Skin of body (tissue), 3 donors: ENCODE measurements at places on chromosomes 16 and 17.

GRCh38 chr17:13650096-13650675, 48.5 kb upstream of the HS3ST3A1 start:
- no peak for DNase-seq

DNA sequence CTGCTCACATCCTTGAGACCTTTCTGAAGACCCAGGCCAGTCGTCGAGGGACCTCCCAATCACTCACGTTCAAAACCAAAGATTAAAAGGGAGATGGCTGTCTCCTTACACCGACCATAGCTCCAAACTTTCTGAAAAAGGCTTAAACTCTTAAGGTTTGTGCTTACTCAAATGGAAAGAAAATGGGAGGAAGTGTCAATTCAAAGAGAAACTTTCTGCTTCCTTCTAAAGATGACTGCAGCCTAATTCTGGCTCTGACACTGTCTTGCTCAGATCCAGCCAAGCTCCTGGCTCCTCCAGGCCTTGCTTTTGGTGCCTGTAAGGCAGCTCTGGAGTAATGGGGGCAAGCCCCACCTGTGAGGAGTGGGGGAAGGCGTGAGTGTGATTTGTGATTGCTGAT, 54.9 kb upstream of the WSB1 start:
- no peak for DNase-seq

DNA sequence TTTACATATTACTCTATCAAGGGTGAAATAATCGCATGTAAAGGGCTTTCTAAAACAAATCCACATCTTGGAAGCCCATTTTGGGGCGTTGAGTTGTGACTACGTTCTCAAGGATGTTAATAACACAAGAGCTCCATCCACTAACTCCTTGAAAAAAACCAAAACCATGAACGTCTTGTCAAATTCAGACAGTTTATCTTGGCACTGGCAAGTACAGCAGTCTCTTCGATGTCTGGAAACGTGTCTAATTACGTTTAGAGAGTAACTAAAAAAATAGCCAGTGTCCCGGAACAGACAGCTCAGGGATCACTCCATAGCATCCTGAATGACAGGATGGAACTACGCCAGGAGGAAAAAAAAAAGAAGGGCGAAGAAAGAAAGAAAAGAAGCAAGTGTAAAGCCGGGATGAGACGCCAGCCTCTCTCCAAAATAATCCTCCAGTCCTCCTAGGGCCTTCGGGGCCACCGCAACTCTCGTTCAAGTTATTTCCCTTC, 954 bp downstream of the MYO1D start:
- peak; percentile 28 for DNase-seq

DNA sequence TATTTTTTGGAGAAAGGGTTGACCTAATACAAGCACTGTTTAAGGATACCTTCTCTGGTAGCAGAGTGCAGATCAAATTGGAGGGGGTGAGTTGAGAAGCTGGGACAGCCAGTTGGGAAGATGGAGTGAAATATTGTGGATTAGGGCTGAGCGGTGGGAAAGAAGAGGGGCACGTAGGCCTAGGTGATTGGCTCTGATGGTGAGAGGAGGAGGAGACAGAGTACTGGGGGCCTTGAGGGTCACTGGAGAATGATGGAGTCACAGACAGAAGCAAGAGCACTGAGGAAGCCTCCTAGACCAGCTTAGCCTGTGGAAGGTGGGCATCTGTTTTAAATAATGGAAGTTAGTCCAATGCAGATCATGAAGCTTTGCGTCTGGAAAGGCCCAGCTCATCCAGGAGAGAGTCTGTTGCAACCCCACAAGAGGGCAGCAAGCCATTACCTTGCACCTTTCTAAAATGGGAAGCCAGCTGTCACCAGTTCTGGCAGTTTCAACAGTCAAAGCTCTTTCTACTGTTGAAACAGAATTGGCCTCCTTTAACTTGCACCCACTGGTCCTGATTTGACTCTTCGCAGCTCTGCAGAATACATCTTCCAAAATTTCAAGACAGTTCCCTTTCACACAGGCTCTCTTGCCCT, 11.8 kb downstream of the SLC9A5 start:
- DNase-seq: no peak

DNA sequence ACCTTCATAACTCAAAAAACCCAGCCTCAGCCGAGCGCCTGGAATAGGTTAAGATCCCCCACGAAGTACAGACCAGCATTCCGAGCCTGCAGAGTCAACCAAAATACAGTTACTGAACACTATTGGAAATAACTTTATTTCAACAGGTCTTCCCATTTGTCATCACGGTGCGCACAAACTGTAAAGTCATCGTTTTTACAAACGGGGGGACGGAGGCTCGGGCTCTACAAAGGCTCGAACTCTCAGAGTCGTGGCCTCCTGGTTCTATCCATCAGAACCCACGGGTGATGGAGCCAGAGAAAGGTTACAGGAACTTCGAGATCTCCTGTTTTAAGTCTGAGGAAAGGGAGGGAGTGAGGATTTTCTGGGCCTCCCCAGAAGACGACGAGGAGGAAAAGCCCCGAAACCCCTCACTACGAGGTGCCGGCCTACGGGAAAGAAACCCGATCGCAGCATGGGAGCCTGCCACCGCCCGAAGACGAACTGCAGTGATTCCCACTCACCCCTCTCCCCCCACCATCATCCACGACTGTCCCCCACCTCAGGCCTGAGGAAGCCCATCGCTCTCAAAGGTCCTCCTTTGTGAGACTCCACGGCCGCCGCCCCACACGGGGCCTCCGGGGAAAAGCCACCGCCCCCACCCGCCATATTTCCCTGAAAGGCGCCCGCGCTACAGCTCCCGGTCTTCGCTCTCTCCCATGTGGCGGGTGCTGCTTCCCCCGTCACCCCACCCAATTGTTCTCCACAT, 917 bp downstream of the YWHAE start:
- no peak for DNase-seq

DNA sequence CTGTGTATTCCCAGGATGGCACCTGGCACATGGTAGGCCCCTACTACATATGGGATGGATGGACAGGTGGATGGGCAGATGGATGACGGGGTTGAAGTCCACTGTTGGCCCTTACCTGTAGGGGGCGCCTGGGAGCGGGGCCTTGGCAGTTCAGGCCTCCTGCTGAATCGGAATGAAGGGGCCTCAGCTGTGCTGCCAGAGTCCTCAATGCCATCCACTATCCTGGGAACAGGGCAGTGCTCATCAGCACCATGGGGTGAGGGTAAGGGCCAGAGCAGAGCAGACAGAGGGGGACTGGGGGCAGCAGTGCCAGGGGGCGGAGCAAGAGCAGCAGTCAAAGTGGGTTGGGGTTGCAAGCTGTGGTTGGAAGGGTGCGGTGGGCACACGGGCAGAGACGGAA, 8.3 kb upstream of the RAB5C start:
- DNase-seq: no peak

GRCh38 chr17:40916366-40916765, 21.1 kb downstream of the KRT23 start:
- DNase-seq: no peak

DNA sequence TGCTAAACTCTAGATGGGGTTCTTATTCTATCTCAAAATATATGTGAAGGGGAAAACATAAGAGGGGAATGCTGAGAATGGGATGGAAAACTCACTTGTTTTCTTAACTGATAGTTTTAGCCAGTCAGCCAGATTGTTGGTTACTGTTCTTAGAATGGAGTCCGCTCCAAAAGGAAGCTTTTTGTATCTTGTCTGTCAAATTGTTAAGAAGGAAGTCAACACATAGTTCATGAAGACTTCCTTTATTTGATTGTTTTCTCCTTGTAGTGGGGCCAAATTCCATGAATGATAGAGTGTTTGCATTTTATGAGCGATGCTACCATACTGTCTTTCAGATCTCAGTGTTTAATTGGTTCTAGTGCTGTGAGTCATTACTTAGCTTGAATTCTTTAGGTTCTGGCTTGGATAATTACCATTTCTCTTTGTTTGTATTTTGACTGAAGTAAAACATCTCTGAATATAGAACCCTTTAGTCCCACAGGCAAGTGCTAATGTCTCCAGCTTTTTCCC, 98.3 kb upstream of the GOT2 start:
- DNase-seq: no peak

DNA sequence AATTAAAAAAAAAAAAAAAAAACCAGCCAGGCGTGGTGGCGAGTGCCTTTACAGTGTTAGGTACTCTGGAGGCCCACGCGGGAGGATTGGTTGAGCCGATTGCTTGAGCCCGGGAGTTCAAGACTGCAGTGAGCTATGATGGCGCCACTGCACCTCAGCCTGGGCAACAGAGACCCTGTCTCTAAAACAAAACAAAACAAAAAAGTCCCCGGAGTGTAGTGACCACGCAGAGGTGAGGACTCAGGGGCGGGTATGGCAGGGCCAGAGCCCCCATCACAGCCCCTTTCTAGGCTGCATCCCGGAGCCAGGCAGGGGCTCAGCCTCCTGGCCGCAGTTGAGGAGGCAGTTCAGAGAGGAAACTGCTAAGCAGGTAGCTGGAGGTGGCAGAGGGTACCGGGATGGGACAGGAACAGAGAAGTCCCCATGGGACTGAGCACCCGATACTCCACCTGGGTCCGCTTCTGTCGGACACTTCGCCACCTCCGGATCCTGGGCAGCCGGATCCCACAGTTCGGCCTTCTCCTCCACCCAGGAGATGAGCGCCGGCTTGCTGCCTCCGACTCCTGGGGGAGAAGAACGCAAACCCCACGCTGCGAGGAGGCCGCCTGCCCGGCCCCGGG, 800 bp downstream of the ZNF747 start:
- no peak for DNase-seq
